ENCODE measurements at places on chromosomes 4 and X.
A peak's percentile ranks its signal among the peaks of the same experiment; 100 is the strongest.

DNA sequence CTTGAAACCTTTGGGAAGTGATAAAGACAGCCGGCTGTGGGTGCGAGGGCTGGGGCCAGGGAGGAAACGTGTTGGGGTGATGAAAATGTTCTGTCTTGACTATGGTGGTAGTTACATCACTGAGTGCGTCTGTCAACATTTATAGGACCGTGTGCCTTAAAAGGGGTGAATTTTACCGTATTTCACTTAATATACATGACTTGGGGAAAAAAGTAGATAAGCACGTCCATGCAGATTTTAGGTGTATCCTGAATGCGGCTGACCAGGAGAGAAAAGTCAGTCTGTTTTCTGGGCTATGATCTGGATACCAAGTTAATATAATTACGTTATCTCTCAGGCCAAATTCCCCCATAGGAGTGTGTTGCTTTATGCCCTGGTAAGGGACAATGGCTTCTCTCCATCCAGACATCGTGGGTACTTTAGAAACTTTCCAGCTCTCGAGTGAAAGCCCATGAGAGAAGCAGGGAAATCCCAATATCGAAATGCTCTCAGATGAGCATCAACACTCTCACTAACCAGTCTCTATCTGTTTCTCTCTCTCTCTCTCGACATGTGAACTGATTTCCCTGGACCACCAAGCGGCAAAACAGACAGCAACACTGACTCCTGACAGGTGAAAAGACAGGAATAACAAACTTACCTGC lies 71.5 kb downstream of the IRF2 start:
- no peak for DNase-seq

GRCh38 chr4:24057915-24058559 lies 168.2 kb upstream of the PPARGC1A start:
- DNase-seq = no peak

DNA sequence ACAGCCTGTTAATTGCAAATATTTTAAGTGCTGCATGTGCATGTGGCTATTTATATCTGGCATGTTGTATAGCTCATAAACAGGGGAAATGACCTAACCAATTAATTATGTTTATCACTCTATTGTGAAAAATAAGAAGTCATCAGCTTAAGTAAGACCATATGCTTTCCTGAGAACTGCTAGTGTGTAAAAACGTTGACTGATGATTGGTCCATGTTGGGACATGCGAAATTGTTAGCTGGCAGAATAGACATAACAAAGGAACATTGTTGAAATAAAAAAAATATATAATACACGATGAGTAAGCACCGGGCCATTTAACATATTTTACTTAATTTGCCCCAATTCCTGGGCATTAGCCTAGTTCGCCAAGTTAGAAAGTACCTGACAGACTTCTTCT lies 207.5 kb downstream of the ANK2 start:
- DNase-seq = no peak

- DNase-seq = no peak
Observed at GRCh38 chr4:35926788-35927187, 317.5 kb downstream of the ARAP2 start.

DNA sequence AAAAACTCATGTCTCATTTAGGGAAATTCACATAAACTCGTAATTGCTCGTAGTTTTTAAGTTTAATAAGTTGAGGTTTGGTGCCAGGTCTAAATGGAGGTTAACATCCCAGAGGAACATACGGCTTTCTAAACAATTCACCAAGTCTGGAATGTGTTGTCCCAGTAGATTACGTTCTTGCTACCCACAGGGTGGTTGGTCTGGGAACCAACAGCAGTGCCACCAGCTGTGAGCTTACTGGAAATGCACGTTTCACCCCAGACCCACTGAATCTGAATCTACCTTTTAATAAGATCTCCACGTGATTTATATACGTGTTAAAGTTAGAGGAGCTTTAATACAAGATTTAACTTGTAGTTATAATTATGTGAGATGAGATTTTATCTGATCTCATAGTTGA lies 134.3 kb downstream of the BMPR1B start:
- no peak for DNase-seq

DNA sequence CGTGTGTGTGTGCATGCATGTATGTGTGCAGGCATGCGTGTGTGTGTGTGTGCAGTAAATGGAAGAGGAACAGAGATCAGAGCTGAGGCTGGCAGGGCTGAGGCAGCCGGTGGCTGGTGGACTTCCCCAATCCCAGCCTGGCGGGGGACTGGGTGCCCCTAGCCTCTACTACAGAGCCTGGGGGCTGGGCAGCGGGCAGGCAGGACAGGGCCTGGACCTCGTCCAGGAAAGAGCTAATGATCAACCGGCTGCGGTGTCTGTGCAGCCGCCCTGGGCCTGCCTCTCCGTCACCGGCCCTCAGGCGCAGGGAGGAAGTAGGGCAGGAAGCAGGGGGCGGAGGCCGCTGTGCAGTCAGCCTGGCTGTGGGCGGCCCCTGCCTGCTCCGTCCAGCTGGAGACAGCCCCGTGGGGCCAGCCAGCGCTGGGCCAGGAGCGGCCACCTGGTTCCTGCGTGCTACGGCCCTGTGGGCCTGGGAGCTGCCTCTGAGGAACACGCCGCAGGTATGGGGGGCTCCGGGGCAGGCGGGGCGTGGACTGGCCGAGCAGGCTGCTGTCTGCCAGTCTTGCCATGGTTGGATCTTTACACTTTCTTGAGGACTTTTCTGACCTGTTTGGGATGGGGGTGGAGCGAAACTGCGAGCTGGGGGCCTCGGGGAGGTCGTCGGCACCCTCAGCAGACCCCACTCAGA lies at the start of gene SH3TC1:
Gene SH3TC1 (plus strand): TSS at position 385 of the 688 bp plus-strand sequence. CDS start 5,905 bp downstream, outside the sequence.
- DNase-seq = peak; percentile 70

DNA sequence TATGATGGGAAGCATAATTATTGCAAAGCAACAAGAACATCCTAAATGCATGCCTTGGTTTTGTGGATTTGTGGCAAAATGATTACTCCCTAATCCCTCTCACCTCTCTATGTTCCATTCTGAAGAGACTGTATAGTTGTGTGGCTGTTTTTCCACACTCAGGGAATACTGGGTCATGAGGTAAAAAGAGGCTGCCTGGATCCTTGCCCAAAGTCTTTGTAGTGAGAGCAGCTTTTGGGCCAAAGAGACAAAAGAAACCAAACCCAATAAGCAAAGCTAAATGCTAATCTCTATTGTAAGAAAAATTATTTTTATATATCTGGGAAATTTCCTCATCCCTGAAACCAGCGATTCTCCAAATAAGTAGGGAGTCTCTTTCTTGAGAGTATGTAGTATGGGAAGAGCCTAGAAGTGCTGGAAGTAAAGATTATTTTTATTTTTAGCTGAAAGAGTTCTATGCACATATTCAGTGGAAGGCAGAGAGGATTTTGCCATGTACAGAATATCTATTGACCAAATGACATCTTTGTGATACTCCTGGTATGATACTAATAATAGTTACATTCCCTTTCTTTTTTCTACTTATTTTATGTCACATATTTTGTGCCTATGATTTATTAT lies 24.9 kb upstream of the SULT1B1 start:
- no peak for DNase-seq

- DNase-seq = no peak
Observed at GRCh38 chr4:152663203-152664066, 16.4 kb downstream of the TMEM154 start.

GRCh38 chr4:102787096-102787881 lies 26.5 kb upstream of the MANBA start:
- no peak for DNase-seq

DNA sequence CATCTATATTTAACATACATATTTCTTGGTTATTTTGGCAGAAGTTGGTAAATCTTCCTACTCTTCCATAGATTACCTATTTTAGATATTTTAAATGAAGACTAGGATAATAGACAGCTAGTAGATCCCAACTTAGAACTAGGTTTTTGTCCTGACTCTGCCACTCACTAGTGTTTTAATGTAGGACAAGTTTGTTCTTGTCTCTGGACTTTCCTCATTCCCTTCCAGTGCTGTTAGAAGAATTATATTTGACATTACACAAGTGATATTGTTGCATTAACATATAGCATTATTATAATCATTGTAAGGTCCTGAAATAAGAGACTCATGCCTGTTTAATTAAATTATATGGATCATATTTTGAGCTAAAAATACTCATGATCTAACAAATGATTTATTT lies 24.1 kb upstream of the ALB start:
- DNase-seq = no peak

- no peak for DNase-seq
Observed at GRCh38 chr4:145281224-145281623, 100.8 kb upstream of the OTUD4 start.

DNA sequence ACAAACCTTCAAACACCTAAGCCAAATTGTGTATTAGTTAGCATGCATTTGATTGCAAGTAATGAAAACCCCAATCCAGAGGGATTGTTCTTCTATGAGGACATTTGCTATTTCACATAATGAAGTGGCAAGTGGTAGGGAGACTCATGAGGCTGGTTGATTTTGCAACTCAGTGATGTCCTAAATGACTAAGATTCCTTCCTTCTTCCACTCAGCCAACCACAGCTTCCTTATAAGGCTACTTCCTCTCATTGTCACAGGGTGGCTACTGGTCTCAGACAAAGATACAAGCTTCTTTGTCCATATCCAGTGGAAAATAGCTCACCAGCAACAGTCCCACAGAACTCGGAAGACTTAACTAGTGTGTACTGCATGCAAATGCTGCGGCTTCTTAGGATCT lies 5.3 kb upstream of the OTC start:
- DNase-seq = no peak

DNA sequence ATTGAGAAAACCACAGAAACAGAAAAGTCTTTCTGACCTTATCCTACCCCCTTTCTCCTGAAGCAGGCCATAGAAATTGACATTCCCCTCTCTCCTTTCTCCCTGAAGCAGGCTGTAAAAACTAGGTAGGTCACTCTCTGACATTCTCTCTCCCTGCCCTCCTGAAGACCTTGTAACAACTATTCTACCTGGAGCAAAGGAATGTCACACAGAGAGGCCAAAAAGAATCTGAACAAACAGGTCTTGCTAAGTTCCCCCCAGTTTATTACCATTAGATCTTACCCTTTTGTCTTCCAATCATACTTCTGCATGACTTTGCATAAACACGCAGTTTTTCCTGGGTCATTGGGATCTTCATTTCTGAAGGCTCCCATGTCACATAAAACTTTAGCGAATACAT lies 198.3 kb upstream of the GYPA start:
- no peak for DNase-seq

- no peak for DNase-seq
Observed at GRCh38 chr4:2832309-2832980, 11.2 kb upstream of the ADD1 start.

GRCh38 chr4:31041385-31041784 lies 321.2 kb downstream of the PCDH7 start:
- DNase-seq = no peak

- no peak for DNase-seq
Observed at GRCh38 chr4:124199755-124200154, 512.8 kb downstream of the ANKRD50 start.

GRCh38 chr4:174358829-174359228 lies 75.1 kb downstream of the CEP44 start:
- no peak for DNase-seq

DNA sequence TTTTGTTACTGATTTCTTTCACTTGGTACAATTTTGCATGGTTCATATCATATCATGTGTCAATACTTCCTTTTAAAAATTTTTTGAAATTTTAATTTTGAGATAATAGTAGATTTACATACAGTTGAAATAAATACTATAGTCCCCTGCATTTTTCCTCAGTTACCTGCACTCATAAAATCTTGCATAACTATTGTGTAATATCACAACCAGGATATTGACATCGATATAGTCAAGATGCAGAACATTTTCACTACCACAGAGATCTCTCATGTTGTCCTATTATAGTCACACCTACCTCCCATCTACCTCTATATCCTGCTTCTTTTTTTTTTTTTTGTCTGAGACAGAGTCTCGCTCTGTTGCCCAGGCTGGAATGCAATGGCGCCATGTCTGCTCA lies 36.7 kb upstream of the MSN start:
- no peak for DNase-seq

- no peak for DNase-seq
Observed at GRCh38 chr4:3777669-3778068, 11.5 kb downstream of the ADRA2C start.

GRCh38 chrX:134997646-134998045 lies 6.9 kb downstream of the SMIM10 start:
- DNase-seq = no peak

- DNase-seq = peak; percentile 37
Observed at GRCh38 chrX:55342533-55343501, 78.1 kb upstream of the PAGE3 start.

- no peak for DNase-seq
Observed at GRCh38 chrX:79601341-79602131, 234.4 kb upstream of the ITM2A start.

GRCh38 chrX:63761639-63762038 lies 23.4 kb downstream of the ARHGEF9 start:
- DNase-seq = no peak

- no peak for DNase-seq
Observed at GRCh38 chr4:80263541-80264351, 2.7 kb upstream of the FGF5 start.

GRCh38 chrX:107204068-107204605 lies 2.1 kb downstream of the NUP62CL start:
- DNase-seq = no peak

DNA sequence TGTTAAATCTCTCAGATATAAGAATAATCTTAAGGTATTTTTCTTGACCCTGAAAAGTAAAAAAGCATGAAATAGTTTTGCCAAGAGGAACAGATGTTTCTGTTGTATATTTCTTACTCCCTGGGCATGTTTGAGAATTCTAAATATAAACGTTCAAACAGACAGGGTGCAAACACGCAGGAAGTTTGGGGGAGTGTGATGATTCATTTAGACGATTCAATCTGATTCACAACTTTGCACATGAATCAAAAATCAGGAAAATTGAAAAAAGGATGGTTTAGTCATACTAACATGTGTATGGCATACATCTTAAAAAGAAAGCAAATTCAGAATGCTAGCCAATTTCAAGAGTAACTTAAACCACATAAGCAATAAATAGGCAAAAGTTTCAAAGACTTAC lies 340.3 kb upstream of the GRID2 start:
- DNase-seq = no peak

- no peak for DNase-seq
Observed at GRCh38 chr4:66693694-66694093, 851.6 kb downstream of the CENPC start.

GRCh38 chr4:145912376-145912775 lies 26.2 kb downstream of the ZNF827 start:
- DNase-seq = no peak

DNA sequence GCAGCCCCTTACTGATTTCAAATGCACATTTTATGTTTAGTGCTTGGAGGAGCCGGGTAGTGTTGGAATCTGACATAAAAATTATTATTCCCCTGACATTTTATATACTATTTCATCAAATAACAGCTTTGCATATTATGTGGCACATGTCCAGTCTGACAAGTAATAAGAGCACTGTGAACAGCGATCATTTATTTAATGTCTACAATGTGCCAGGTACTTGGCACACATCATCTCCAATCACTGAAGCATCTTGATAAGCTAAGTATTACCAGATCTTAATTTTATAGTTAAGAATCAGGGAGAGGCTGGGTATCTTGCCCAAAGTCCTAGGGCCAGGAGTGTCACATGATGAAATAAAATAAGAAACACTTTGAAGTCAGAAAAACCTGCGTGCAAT lies 197.2 kb downstream of the NR3C2 start:
- no peak for DNase-seq

- no peak for DNase-seq
Observed at GRCh38 chrX:71604141-71604540, 14.2 kb downstream of the CXCR3 start.

Data from activated CD4-positive, alpha-beta T cell treated with anti-CD3 and anti-CD28 coated beads for 48 hours (primary cell).